NCI-H1694 (cell line): ENCODE measurements at places on chromosomes 5 and 9.

DNA sequence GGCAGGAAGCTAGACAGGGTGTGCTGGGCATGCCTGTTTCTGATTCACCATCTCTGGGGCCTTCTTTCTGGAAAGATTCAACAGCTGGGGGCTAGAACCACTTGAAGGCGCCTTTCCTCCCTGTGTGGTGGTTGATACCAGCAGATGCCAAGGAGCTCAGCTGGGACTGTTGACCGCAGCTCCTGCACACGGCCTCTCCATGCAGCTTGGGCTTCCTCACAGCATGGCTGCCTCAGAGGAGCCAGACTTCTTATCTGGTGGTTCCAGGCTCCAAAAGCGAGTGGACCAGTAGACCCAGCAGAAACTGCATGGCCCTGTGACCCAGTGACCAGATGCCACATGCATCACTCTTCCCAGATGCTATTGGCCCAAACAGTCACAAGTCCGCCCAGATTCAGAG, 74.7 kb upstream of the COL5A1 start:
- no peak for DNase-seq

DNA sequence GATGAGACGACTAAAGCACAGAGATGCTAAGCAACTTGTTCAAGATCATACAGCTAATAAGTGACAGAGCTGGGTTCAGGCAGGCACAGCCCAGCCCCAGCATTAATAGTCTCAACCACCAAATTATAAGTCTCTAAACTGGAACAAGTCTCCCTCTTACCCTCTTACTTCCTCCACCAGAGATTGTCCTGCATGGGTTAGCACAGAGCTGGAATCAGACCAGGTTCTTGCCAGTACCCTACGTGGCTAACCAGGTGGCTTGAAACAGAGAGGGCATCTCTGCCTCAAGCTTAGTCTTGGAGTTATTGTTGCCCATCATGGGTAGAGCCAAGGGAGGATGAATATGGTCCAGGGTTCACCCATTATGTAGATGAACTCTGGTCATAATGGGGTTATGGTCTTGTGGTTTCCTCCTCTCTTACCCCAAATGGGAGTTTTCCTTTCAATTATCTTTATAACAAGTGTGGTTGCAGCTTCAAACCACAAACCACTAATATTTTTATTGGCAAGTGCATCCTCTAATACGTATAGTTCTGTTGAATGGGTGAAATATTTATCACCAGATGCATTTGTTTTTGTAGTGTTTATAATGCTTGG, 8.3 kb upstream of the XPA start:
- DNase-seq, result no peak

DNA sequence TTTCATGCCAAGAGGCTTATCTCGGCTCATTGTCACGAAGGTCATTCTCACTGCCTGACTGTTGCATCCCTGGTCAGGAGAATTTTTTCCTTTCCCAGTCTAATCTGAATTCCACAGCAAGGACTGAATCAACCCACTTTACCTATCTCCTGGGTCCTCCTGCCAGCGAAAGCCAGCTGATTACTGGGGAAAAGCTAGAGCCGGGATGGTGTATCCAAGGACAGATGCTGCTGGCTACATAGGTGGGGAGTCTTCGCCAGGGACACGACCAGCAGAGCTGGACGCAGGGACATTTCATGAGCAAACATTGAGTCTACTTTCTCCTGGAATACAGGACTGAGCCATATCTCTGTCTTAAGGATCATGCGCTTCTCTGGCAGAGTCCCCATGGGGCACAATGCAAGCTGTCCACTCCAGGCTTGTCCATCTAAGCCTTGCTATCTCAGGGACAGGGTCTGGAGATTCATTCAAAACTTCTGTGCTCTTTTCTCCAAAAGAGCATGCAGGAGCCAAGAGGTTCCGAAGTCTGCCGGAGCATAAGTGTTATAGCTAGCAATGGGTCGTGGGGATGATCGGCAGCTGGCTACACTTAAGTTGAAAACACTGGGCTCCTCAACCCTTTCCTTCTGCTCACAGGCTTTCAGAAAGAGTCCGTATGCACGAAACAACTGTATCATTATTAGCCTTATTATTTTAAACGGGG, 6.5 kb upstream of the HAND1 start:
- no peak for DNase-seq

GRCh38 chr9:82598241-82599039, 464.5 kb downstream of the RASEF start:
- no peak for DNase-seq

DNA sequence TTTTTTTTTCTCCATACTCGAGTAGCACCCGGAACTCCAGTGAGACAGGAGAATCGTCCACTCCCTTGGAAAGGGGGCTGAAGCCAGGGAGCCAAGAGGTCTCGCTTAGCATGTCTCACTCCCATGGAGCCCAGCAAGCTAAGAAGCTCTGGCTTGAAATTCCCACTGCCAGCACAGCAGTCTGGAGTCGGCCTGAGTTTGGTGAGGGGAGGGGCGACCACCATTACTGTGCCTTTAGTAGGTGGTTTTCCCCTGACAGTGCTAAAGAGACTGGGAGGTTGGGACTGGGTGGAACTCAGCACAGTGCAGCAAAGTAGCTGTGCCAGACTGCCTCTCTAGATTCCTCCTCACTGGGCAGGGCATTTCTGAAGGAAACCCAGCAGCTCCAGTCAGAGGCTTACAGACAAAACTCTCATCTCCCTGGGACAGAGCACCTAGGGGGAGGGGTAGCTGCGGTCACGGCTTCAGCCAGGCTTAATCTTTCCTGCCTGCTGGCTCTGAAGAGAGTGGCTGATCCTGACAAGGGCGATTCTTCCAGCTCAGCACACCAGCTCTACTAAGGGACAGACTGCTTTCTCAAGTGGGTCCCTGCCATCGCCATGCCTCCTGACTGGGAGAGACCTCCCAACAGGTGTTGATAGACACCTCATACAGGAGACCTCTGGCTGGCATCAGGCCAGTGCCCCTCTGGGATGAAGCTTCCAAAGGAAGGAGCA, 414.5 kb upstream of the ZNF608 start:
- no peak for DNase-seq

- DNase-seq, result no peak
Observed at GRCh38 chr5:68454766-68455165, 239.2 kb downstream of the PIK3R1 start.

GRCh38 chr5:88824892-88825583, 57.9 kb downstream of the MEF2C start:
- DNase-seq, result no peak

DNA sequence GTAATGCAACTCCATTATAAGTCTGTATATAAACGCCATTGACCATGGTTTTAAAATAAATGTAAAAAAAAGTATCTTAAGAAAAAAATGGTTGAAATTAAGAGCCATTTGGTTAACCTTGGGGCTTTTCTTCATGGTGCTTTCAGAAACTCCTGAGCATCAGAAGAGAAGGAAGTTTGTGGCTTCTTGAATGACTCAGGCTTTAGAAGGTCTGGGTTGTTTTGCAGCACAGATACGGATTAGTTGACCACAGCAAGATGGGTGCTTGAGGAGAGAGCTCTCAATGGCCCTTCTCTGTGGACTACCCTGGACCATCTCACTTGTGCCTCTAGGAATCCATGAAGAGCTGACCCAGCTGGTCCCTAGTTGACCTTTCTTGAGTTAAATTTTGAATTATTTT, 189.5 kb downstream of the TMEM38B start:
- DNase-seq, result no peak

DNA sequence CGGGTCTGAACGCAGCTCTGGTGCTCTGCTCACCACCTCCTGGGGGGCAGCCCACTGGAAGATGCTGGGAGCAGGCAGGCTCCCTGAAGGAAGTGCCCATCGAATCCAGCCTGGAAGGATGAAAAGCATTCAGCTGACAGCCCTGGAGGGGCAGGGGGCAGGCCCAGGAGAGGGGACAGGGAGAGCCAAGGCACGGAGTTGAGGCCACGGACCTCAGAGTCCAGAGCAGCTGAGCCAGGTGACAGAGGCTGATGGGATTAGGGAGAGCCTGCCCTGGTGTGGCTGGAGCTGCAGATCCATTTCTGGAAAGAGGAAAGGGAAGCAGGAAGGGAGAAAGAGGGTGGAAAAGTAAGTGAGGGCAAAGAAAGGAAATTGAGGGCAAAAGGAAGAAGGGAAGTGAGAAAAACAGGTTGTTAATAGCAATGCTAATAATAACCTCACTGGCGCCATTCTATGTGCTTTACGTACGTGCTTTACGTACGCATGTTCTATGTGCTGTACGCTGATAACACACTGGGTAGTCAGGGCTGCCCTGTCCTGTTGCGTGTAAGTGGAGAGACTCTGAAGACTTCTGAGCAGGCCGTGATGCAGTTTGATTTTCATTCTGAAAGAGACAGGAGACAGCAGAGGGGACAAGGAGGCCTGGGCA, 52.6 kb downstream of the LMX1B start:
- DNase-seq, result no peak

DNA sequence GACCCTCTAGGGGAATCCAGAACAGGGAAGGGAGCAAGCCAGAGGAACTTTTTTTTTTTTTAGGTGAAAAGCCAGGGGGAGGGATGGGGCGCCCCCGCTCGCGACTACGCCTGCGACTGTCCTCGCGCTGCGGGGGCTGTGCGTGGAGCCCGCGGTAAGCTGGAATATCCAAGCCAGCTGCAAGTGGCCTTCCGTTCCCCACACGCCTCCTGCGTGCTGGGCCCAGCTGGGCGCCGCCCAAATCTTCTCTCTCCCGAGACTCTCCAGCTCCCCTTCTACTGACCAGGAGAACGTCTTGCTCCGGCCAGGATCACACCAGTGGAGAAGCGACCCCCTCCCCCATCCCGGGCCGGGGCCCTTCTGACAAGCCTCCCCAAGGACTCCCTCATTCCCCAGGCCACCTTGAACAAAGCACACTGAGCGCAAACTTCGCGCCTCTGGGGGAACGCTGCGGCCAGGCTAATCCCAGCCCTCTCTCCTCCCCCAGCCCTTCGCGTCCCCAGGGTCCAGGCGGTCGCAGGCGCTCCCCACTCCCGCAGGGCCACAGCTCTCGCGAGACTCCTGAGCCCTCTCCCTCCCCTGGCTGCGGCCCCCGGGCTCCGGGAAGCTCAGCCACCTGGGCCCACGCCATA, 6.6 kb downstream of the BARX1 start:
- DNase-seq, result no peak

DNA sequence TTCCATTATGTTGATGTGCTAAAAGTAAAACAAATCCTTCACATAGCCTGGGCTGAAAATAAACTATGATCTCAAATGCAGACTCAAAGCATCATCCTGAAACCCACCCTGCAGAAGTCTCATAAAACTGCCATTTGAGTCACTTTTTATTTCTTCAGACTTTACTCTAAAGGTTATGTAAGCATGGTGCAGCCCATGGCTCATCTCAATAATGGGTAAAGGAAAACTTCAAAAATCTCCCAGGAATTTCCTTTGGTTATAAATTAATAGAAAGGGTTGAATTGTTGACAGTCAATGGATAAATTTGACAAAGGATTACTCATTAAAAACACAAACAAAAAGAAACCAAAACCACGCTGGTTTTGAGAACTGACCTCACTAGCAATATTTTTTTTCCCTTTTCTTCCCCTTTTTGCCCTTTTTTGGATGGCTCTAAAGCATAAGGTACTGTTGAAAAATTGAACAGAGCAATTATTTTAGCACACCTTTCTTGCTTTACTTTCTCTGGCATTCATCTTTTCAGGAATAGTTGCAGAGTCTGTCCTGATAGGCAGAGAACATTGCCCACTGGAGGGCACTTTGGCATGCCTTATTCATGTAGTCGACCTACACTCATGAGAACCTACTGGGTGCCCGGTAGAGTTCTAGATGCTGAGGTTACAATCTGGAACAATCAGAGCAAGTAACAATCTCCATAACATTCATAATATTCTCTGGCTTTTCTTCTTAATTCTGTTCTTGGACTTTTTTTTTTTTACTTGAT, 191.4 kb downstream of the TMEM167A start:
- no peak for DNase-seq

GRCh38 chr5:156896546-156896945, 46.5 kb downstream of the PPP1R2B start:
- no peak for DNase-seq

DNA sequence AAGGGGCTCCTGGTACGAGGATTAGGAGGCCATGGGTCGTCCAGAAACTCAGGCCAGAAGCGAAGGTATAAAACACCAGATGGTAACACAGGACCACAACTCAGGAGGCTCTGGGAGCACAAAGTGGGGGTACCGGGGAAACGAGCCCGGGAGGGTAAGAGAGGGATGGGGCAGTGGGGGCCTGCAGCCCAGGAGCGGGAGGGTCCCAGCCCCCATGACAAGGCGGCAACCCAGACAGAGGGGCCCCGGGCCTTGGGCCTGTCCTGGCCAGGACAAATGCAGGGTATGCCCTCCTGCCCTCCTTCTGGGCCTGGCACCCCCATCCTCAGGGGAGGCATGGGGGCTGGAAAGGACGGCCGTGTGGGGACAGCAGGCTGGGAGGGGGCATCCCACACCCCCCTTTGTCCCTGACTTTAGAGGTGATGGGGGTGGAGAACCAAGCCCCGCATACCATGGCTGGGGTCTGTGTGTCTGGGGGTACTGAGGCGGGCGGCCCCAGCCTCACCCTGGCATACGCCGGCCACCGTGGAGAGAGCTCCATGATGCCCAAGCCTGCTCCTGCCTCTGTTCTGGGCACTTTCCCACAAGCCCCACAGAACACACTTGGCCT, 47.0 kb upstream of the EXOC3 start:
- DNase-seq, result no peak

DNA sequence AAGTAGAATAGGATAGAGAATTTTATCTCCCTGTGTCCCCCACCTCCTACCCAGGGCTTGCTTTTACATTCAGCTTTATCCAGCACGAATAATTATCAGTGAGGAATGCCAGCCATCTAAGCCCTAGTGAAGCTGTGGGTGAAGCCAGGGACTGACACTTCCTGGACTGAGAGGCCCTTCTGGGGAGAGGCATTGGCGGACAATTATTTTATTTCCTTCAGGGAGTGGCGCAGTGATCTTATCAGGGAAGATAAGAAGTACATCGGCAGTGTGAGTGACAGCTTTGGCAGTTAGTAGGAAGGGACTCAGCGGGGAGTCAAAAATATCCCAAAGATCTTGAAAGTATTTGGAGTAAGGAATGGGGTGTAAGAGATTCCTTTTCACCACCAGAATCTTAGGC, 34.9 kb upstream of the RPS23 start:
- no peak for DNase-seq

DNA sequence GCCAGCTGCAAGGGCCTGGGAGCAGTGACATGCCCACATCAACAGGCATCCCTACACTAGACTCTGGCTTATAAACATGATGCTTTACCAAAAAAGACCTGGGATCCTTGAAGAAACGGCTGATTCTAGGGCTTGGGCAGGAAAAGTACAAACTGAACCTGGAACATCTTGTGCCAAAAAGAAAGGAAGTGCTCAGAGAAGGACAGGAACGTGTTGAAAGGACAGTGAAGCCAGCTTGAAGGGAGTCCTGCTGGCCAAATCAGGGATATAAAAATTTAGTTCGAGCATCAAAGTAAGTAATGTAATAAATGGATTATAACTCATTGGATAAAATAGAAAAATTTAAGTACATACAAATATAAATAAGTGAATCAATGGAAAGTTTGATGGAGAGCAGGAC, 58.1 kb downstream of the ALDH7A1 start:
- DNase-seq, result no peak

DNA sequence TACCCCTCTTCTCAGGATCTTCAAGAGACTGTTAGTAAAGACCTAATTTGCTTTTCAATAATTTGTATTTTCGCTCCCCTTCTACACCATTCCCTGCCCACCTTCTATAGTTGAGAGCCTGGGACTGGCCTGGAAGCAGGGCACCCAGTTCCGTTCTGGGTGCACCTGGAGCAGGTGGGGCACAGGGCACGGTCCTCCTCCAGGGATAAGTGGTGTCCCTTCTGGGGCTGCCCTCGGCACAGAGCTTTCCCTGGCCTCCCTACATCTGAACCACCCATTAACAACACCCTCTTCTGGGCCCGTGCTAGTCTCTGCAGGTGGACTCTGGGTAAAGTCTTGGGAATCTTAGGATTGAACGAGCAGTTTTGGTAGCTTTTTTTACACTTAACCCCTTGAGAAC, 92.8 kb upstream of the PANK3 start:
- no peak for DNase-seq

GRCh38 chr5:115831163-115831768, 10.1 kb downstream of the ATG12 start:
- DNase-seq, result no peak
